BJ (cell line): ENCODE measurements at places on chromosomes 5 and 9.

DNA sequence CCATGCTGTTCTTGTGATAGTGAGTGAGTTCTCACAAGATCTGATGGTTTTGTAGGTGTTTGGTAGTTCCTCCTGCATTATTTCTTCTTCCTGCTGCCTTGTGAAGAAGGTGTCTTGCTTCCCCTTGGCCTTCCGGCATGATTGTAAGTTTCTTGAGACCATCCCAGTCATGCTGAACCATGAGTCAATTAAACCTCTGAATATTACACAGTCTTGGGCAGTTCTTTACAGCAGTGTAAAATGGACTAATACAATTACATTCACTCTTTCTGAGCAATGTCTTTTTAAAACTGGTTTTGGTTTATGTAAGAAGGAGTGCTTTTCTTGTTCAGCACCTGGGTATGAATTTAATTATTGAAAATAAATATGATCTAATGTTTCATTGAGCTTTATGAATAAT, 50.7 kb upstream of the ARRDC3 start:
- no peak for DNase-seq

DNA sequence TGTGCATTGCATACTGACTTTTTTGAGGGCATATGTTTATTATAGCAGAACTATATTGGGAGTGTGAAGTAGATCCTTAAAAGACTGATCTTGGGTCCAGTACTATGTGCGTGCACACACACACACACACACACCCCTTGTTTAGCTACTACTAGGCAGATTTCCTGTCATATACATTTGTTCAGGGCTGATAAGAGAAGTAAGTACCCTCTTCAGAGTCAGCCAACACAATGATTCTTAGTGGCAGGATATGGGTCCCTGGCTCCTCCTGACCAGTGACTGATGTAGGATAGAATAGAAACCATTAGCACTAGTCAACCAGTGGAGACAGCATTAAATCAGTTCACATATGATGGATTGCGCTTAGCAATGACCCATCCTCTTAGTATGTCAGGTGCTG, 76.2 kb upstream of the MIER3 start:
- no peak for DNase-seq

GRCh38 chr5:6450319-6450833, 1.7 kb downstream of the UBE2QL1 start:
- no peak for DNase-seq

GRCh38 chr5:66306105-66306843, 162.2 kb downstream of the SREK1 start:
- DNase-seq, result peak; percentile 4

DNA sequence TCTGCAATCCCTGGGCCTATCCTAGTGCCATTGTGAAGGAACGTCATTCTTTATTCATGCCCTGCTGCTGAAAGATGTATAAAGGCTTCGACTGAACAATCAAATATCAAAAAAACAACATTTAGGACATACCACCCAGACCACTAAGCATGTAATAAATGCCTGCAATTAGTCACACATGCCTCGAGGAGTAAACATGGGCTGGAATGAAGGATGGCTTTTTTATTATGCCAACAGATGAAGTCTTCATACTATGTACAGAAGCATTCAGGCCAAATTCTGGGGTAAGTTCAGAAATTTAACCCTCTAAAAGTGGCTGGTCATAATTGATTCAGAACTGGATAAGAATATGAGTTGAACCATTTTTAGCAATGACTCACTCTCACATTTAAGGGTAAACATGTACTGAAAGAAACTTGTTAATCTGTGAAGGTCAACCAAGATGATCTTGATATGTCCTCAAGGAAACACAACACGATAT, 38.1 kb downstream of the FAM240B start:
- peak; percentile 86 for DNase-seq

- no peak for DNase-seq
These were observed 15.2 kb upstream of the NEK6 start for GRCh38 chr9:124242331-124243194.

DNA sequence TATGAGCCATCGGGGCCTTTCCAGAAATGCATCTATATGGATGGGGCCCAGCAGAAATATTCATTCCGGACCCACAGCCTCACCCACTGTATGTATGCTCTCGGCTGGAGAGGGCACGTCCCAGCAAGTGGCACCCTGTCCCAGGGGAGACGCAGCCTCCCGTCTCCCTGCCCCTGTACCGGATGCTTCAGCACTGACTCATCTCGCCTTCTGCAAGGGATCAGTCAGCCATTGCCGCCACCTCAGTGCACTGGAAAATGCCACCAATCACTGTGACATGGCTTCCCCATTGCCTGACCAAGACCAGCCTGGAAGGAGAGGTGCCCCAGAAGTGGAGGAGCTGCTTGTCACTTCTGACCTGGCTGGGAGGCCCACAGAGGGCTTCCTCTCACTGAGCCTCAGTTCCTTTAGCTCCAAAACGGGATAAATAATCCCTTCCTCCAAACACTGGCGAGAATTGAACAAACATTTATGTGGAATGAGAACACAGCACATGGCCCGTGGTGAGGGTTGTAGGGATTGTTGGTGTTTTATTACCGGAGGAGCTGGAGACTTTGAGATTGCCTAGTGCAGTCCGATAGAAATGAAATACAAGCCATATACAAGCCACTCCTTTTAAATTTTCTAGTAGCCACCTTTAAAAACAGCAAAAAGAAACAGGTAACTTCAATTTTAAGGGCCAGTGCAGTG, 43.9 kb upstream of the ORM1 start:
- DNase-seq, result no peak

DNA sequence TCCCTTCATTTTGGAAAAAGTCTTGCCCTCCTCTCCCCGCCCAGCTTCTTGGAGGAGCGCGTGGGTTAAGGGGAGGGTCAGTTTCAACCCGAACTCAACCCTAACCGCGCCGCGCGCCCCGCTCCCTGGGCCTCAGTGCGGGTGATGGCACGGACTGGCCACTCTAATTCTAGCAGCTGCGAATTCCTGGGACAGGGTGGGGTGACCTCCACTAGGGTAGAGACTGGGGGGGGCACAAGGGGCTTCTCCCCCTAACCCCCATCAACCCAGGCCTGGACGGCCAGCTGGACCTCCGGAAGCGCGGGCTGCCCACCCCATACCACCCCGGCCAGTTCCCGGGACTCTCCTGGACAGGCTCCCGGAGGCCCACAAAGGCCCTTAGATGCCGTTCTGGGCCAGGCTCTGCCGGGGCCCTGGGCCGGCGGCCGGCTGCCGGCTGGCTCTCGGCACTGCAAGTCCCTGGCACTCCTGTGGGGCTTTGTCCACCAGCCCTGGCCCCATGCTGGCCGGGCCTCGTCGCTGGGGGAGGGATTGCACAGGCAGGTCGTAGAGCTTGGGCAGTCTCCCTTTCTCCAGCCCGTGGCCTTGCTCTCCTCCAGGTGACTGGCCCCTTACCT, 7.2 kb upstream of the PSD2 start:
- no peak for DNase-seq

- no peak for DNase-seq
These were observed 6.2 kb downstream of the FER start for GRCh38 chr5:108753877-108754276.
